Activated CD4-positive, CD25-positive, alpha-beta regulatory T cell (primary cell): ENCODE measurements at places on chromosomes 16 and 17.

GRCh38 chr17:56688151-56688550 lies 94.7 kb downstream of the NOG start:
- DNase-seq, result no peak

DNA sequence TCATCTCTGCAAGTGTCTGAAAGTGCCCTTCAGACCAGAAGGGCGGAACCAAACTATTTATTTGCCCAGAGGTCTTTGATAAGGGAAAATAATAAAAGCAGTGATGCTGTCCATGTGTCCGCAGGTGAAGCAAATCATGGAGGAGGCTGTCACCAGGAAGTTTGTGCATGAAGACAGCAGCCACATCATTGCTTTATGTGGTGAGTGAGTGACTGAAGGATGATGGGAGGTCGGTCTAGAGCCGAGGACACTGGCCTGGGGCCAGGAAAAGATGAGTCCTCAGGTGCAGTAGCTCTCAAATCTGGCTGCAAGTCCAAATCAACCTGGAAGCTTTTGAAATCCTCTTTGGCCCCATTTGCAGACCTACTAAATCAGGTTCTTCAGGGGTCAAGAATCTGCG lies 6.1 kb downstream of the SGSM2 start:
- no peak for DNase-seq

- DNase-seq, result no peak
These were observed 163.5 kb upstream of the CDH11 start for GRCh38 chr16:65285128-65286048.

DNA sequence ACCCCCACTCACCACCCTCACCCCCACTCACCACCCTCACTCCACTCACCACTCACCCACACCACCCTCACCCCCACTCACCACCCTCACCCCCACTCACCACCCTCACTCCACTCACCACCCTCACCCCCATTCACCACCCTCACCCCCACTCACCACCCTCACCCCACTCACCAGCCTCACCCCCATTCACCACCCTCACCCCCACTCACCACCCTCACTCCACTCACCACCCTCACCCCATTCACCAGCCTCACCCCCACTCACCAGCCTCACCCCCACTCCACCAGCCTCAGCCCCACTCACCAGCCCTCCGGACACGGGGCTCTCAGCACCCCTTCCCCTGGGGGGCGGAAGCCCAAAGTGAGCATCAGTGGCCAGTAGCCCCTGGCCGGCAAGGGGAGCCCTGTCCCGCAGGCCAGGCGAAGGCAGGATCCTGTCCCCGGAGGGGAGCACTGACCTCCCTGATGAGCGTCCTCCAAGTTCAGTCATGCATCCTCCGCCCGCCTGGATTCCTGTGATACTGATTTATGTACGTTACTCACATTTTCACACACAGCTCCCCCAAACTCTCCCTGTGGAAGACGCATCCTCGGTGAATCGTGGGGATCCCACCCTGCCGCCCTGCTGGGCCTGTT lies 18.0 kb upstream of the C1QTNF8 start:
- DNase-seq, result no peak

DNA sequence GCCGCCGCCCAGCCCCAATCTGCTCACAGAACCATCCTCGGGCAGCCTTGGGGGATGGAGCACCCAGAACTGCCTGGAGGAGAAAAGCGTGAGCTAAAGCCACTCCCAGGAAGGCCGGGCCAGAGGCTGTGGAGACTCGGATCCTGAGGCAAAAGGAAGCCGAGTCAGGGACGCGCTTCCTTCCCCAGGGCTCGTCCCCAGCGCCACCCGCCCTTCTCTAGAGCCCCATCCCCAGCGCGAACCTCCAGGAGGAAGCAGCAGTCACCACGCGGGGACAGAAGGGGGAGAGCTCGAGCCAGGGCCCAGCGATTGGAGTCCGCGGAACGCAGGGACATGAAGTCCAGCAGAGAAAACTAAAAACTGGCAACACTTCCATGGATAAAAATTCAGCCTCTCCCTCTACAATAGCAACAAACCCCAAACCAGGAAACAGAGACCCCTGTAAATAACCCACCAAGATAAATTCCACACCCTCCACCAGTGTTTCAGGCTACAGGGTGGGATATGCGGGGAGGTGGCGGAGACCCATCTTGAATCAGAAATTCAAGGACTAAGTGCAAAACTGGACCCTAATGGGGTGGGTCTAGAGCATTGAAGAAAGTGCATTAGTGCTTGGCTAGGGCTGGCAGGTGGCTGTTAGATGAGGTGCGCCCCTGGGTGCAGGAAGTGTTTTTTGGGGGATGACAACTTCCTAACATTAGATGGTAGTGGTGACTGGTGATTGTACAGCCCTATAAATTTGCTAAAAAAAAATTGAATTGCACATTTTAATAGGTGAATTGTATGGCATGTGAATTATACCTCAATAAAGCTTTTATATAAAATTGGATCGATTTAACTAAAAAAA lies 116.1 kb upstream of the METRNL start:
- DNase-seq, result no peak

DNA sequence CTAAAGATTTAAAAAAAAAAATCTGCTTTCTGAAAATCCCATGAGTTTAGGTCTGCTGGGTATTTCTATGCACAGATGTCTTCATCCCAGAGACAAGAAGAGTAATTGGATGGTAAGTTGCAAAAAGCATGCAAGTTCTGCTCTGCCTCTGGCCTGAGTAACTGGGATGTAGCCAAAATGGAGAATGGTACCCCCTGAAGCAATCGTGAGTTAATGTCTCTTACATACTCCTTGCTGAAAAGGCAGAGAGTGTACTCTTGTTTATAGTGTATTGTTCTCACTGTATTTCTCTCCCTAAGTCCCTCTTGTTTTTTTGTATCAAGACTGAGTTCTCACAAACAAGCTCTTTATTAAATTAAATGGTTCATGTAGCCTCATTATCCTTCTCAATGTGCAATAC lies 259.0 kb downstream of the IRX3 start:
- DNase-seq, result no peak

- DNase-seq, result no peak
These were observed 43.6 kb upstream of the YPEL2 start for GRCh38 chr17:59287891-59288290.

GRCh38 chr17:79026376-79027273 lies 2.7 kb downstream of the C1QTNF1 start:
- DNase-seq, result no peak

GRCh38 chr16:52573365-52574299 lies 26.7 kb upstream of the TOX3 start:
- DNase-seq, result no peak
